ENCODE measurements at places on chromosomes 7 and 10.
A peak's percentile ranks its signal among the peaks of the same experiment; 100 is the strongest.

DNA sequence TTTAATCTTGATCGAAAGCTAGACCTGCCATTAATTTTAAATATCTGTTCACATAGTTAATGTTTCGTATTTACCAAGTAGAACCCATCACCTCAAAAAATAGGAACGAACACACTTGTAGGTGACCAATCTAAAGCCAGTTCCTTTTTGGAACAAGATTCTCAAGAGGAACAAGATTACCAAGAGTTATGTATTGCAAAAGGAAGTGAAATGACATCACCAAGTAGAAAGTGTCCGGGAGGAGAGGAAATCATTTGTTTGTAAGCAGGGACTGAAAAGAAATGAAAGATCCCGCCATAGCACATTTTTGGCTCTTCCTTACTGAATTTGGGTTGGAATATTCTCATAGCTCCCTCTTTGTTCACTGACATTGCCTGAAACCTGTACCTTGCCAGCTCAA is 1200.5 kb downstream of the SORCS1 start:
- no peak for DNase-seq

DNA sequence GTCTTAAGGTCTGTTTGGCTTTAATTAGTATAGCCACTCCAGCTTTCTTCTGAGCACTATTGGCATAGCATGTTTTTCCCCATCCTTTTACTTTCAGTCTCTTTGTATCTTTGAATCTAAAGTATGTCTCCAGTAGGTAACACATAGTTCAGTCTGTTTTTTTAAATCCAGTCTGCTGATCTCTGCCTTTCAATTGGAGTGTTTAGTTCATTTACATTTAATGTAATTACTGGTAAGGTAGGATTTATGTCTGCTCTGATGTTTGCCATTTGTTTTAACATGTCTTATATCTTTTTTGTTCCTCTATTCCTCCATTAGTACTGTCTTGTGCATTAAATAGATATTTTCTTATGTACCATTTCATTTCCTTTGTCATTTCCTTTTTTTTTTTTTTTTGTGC is 72.5 kb downstream of the EXOC6 start:
- no peak for DNase-seq

- peak; percentile 70 for DNase-seq
Observed at GRCh38 chr10:100710151-100710871, 35.1 kb upstream of the PAX2 start.

- DNase-seq = peak; percentile 46
Observed at GRCh38 chr7:2638224-2638991, 6.6 kb downstream of the TTYH3 start.

GRCh38 chr10:51074238-51075028 is at the start of gene PRKG1:
Gene PRKG1 (plus strand): TSS chr10:51074487.
- DNase-seq = peak; percentile 90

DNA sequence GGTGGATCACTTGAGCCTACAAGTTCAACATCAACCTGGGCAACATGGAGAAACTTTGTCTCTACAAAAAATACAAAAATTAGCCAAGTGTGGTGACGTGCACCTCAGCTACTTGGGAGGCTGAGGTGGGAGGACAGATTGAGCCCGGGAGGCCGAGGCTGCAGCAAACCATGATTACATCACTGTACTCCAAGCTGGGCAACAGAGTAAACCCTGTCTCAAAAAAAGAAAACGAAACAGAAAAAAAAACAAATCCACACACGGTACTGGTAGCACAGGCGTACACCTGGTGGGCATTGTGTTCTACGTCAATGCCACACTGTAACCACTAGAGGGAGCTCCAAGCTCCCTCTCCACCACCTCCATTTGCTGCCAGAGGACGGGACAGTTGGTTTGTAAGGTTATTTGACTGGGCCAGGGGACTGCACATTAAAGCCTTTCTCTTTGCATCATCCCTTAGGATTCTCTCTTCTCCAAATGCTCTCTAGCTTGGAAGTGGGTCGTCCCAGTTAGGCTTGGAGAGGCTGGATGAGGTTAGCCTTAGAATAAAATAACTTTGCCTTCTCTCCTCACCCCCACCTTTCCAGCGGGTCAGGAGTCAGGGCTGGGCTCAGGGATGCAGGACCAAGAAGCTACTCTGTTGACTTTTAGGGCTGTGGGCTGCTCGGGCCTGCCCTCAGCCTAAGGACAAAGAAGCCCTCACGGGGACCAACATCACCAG is 130.8 kb downstream of the SORBS1 start:
- DNase-seq = peak; percentile 54

GRCh38 chr10:97129666-97130065 is 56.1 kb downstream of the SLIT1 start:
- DNase-seq = no peak

DNA sequence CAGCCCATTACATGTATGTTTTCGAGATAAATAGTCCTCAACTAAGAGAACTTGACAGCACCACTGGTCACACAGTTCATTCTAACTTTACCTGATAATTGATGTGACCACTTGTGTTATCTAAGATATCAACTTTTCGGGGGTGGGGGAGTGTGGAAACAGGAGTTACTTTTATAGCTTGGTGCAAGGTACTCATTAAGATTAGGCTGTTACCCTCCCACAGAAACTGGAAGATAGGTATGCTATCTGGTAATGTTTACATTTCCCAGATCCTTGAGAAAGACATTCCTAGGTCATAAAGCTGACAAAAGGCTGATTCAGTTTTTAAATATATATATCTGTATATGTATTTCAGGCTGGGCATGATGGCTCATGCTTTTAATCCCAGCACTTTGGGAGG is 11.1 kb downstream of the ERVW-1 start:
- no peak for DNase-seq

- DNase-seq = no peak
Observed at GRCh38 chr10:131418681-131419080, 107.2 kb upstream of the TCERG1L start.

DNA sequence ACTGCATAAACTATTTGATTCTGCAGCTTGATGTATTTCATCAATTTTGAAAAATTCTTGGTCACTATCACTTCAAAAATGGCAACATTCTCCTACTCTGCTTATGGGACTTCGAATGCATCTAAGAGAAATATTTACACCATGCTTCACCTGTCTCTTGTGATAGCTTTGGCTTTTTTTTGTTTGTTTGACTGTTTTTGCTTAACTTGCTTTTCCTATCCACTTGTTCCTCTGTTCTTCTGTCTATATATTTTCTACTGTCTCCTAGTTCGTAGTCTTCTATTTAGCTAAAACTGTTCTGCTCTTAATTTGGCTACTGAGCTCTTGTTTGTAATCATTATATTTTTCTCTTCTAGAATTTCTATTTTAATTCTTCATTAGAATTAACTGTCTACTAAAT is 94.4 kb downstream of the INHBA start:
- DNase-seq = no peak

DNA sequence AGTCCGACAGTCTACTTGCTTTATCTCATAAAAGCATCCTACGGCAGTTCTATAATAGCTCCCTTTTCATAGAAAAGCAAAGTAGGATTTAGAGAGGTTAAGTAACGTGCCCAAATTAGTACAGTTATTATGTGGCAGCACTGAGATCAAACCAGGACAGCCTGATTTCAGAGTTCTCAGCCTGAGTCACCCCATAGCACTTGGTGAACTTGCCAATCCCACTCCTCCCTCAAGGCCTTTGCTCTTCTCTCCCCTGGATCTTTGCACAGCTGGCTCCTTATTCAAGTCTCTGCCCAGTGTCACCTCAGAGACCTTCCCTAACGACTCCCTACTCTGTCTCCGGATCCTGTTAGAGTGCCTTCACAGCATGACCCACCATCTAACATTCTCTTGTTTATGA is 438.0 kb upstream of the NFE2L3 start:
- no peak for DNase-seq

- DNase-seq = no peak
Observed at GRCh38 chr10:70193391-70193844, 23.1 kb upstream of the SAR1A start.

DNA sequence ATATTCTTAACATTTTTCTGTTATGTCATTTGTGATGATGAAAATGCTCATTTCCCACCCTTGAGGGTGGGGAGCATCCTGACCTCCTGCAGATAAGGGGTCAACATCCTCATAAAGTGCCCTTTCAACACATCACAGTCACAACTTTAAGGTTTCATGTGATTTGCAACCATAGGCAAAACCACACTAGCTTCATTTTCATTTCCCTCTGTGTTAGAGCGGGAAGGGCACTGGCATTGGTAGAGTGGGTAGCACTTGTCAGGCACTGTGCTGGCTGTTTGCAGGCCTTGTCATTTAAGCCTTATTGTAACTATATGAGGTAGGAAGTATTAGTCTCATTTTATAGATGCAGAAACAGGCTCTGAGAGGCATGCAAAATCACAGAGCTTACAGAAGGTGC is 39.8 kb downstream of the PSMC2 start:
- no peak for DNase-seq

DNA sequence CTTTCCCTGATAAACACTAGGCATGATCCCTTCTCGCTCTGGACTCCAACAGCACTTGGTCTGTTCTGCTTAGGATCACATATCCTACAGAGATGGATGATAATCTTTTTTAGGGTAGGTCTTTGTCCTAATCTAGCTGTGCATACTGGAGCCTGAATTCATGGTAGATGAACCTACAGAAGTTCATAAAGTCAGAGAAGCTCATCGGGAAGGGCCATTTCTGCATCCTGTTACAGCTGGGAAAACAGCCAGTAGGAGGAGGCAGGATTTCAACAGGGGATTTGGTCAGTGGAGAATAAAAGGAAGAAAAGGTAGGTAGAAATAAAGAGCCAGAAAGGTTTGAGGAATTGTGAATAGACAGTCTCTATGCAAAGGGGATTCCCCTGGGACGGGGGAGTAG is 101.4 kb downstream of the ANK3 start:
- no peak for DNase-seq

DNA sequence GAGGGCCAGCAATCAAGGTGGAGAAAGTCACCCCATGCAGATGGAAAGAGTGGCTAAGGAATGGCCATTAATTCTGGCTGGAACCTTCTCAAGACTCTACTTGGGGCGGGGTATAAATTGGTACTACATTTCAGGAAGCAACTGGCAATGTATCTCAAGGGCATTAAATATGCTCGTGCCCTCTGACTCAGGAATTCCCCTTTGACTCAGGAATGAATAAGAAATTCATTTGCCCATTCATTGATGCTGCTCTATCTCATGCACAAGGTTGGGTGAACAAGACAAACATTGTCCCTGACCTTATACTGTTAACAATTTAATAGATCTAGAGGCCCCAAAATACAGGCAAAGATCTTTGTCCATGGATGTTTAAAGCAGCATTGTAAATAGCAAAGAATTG is 188.1 kb downstream of the MYOF start:
- no peak for DNase-seq

DNA sequence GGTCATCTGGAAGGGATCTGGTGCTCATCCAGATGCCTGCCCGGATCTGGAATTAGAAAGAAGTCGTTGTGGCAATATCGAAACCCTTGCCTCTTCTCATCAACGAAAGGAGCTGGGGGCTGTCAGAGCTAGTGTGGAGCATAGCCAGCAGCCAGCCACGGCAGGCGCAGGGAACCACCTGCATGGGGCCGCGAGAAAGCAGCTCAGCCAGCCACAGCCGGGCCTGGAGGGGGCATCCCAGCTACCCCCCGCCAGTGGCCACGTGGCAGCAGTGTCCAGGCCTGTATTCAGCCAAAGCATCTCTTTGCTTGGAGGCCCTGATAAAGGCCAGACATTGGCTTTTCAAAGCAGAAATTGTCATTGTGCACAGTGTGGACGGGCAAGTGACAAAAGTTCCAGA is 19.1 kb downstream of the GPR26 start:
- no peak for DNase-seq

DNA sequence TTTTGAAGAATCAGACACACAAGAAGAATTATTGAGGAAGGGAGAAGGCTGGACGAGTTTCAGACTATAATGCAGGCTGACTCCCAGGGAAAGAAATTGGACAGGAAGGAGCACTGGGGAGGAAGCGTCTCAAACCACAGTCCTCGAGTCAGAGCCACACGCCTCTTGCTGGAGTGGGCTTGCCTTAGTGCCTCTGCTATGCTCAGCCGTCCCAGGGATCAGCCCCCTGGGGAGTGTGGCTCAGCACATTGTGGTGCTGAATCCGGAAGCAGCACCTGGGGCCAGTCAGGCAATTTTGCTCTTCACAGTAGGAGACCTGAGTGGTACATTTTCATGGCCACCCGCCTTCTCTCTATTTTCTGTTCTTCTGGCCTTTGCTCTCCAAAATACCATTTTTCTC is 67.4 kb upstream of the SLC35G1 start:
- DNase-seq = no peak
